ENCODE measurements at places on chromosomes 3 and 15.

GRCh38 chr15:42504631-42505030 lies 9.2 kb downstream of the SNAP23 start:
- no peak for DNase-seq

DNA sequence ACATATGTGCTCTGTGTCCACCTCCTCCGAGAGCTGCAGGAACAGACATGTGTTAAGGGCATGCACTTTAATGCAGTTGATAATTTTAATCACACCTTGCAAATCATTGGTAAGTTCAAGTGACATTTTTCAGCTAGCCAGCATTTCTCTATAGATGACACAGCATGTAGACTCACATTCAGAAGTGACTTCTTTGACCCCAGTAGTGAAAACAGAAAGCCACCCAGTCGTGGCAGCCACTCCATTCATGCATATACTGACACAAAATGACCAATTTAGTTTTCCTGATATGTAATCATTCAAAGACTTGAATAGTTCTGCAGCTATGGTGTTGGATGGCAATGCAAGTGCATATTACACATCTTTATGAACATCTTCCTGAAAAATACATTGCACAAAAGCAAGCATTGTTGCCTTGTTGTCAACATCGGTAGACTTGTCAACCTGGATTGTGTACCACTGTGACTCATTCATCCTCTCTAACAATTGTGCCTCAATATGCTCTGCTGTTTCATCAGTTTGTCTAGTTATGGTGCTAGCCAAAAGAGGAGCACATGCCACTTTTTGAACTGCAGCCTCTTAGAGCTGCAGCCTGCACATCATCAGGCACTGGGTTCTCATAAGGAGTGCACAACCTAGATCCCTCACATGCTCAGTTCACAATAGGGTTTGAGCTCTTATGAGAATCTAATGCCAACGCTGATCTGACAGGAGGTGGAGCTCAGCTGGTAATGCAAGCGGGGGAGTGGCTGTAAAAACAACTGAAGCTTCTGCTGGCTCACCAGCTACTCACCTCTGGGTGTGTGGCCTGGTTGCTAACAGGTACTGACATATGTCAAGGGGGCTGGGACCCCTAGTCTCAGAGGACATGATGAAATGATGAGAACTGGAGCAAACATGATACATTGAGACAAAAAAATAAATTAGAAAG lies 622.0 kb downstream of the PYDC2 start:
- DNase-seq, result no peak

DNA sequence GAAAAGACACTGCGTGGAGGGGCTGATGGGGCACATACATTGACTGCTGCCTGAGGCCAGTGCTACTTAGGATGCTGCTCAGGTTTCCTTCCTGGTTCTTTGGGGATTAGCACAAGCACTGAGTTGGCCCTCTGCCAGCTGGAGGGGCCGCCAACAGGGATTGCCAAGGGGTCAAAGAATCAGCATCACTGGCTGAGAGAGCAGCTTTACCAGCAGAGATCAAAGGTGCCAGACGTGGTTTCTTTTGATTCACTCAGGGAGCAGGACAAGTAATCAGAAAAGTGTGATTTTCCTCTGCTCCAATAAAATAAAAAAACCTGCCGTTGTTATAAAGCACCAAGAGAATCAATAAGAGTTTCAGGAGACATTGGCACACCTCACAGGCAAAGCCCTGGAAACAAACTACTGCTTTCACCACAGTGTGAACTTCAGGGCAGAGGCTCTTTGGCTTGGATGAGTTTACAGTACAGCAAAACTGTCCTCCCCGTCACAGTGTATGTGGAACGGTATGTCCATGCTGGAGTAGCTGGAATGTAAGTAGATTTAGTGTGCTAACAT lies 45.8 kb upstream of the FSIP1 start:
- no peak for DNase-seq

DNA sequence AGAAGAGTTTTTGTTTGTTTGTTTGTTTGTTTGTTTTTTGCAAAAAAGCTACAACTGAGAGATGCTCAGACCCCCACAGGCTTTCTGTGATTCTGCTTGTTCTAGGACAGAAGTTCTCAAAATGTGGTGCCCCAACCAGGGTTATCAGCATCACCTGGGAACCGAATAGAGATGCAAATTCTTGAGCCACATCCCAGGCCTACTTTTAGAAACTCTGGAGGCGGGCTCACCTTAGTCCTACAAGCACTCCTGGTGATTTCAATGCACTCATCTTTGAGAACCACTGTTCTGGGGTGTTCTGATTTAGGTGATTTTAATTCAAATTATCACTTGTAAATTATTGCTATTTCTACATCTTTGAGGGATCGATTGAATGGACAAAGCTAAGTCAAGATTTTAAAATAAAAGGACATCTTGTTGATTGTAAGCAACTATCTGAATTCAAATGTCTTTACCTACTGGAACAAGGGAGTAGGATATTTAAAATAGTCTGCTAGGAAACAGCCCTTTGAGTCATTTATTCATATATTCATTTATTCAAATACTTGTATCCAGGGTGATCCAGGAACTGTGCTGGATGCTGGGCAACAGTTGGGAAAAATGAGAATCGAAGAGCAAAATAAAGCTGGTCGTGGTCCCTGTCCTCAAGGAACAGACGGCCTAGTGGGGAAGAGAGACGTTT lies 44.7 kb upstream of the CADPS start:
- DNase-seq, result no peak

GRCh38 chr3:77267589-77267988 lies 227.7 kb downstream of the ROBO2 start:
- DNase-seq, result no peak

Data from CD4-positive, alpha-beta T cell treated with Interleukin-12 subunit alpha and Interleukin-12 subunit beta, for 1 hour (primary cell).